Stimulated activated CD4-positive, alpha-beta T cell treated with anti-CD3 and anti-CD28 coated beads, Interleukin-4, amount 100 ng/mL, for 4 hours (primary cell): ENCODE measurements at places on chromosomes 1 and 21.

- DNase-seq, result no peak
These were observed 3.5 kb upstream of the PIGV start for GRCh38 chr1:26784023-26784871.

- DNase-seq, result no peak
These were observed 198.2 kb downstream of the LRRC7 start for GRCh38 chr1:69765951-69766350.

DNA sequence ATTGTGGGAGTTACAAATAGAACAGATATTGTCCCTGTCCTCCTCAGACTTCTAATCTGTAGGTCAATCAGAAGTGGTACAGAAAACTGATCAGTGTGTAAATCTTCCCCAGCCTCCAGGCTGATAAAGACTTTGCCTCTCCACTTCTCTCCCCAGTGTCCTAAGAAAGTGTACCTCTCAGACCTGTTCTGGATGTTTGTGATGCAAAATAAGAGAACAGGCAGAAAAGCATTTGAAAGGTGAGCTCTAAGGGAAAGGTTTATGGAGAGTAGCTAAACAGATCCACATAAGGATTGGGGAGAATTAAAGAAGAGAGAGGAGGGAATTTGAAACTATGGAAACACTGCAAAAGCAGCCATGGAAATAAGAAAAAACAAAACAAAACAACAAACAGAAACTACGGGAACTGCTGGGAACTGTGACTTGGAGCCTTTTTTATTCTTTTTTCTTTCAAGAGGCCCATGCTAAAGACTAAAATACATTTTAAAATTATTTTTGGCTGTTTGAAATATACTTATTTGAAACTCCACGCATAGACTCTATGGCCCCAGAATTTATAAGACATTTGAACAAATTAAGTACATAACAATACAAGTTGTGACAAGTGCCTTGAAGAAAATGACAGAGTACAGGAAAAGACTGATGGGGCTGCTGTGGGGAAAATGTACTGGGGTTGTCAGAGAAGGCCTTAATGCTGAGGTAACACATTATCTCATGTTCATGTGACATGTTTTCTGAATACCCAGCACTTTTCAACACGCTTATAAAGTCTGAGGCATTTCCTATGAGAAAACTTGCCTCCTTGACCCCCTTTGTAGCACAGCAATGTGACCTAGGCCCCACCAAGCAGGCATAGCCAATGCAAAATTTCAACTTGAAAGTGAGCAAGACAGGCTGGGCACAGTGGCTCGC lies 51.2 kb downstream of the TRAF5 start:
- no peak for DNase-seq

GRCh38 chr1:86419277-86419903 lies 4.6 kb upstream of the CLCA2 start:
- DNase-seq, result no peak

GRCh38 chr1:32194984-32195383 lies 5.4 kb upstream of the CCDC28B start:
- no peak for DNase-seq

DNA sequence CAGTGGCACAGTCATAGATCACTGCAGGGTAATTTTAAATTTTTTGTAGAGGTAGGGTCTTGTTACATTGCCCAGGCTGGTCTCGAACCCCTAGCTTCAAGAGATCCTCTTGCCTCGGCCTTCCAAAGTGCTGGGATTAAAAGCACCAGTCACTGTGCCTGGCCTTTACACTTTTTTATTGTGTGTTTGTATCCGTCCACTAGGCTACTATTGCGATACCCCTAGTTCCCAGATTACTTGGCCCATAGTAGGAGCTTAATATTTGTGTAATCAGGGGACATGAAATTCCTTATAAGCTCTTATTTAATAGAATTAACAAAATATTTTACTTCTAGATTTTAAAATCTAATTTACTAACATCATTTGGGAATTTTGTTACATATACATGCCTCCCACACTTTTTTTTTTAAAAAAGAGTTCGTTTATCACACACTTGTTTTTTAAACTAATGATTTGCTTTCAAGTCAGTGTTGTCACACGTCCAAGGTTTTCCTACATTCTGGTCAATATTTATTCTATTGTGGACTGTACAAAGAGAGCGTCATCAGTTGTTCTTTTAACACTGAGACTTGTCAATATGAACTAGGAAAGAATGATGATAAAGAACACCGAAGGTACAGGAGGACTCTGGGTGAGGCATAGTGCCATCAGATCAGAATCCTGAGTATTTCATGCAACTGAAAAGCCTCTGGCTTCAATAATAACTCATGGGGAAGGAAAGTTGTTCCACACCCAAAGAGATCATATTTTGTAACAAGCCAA lies 63.7 kb downstream of the LEPR start:
- no peak for DNase-seq

- DNase-seq, result no peak
These were observed 378.9 kb downstream of the PLPP3 start for GRCh38 chr1:56200442-56200841.

DNA sequence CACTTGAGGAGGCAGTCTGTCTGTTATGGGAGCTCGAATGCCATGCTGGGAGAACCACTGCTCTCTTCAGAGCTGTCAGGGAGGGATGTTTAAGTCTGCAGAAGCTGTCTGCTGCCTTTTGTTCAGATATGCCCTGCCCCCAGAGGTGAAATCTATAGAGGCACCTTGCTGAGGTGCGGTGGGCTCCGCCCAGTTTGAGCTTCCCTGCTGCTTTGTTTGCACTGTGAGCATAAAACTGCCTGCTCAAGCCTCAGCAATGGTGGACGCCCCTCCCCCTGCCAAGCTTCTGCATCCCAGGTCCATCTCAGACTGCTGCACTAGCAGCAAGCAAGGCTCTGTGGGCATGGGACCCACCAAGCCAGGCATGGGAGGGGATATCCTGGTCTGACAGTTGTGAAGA lies 247.5 kb downstream of the LMX1A start:
- no peak for DNase-seq

- no peak for DNase-seq
These were observed 31.9 kb downstream of the ZMYM1 start for GRCh38 chr1:35111106-35111505.

DNA sequence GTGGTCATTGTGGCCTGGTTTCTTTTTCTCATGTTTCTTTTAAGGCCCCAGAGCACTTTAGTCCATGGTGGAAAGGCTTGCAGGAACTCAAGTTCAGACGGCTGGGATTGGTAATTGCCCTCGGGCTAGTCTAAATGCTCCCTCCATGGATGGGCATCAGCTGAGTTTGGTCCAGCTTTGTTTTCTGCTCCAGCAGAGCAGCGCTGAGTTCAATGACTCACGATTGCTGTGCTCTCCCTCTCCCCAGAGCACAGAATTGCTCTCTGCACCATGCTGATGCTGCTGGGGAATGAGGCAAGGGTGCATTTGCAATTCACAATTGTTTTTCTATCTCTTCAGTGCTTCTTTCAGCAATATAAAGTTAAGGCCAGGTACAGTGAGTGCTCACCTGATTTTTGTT lies 1.8 kb upstream of the OR2T6 start:
- no peak for DNase-seq

DNA sequence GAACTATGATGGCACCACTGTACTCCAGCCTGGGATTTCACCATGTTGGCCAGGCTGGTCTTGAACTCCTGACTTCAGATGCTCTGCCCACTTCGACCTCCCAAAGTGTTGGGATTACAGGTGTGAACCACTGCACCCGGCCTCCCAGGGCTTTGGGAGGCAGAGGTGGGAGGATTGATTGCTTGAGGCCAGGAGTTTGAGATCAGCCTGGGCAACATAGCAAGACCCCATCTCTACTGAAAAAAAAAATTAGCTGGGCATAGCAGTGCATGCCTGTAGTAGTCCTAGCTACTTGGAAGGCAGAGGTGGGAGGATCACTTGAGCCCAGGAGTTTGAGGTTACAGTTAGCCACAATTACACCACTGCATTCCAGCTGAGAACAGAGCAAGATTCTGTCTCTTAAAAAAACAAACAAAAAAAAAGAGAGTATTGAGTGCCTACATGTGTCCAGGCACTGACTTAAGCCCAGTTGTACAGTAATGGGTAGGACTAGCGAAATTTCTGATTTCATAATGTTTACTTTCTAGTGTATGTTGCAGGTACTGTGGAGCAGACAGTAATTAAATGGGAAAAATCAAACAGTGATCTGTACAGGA lies 4.2 kb downstream of the MANEAL start:
- DNase-seq, result no peak

- DNase-seq, result no peak
These were observed 5.4 kb downstream of the PRAMEF12 start for GRCh38 chr1:12778907-12779306.

- DNase-seq, result no peak
These were observed 235.3 kb upstream of the USP25 start for GRCh38 chr21:15494481-15494880.

DNA sequence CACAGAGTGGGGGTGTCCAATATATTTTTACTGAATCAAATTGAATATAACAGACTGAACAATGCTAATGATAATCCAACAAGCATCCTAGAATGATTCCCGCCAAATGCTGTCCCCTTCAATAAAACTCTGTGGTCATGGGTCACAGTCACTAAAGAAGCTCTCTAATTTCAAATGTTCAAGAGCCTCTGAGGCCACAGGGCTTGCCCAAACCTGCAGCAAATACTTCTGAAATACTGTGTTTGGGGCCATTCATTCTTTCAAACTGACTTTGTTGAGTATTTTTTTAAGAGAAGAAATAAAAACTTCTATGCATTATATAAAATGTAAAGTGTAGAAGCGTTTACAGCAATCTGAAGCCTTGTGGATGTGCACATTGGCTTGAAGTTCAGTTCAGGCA lies 7.6 kb upstream of the BEND5 start:
- DNase-seq, result no peak

DNA sequence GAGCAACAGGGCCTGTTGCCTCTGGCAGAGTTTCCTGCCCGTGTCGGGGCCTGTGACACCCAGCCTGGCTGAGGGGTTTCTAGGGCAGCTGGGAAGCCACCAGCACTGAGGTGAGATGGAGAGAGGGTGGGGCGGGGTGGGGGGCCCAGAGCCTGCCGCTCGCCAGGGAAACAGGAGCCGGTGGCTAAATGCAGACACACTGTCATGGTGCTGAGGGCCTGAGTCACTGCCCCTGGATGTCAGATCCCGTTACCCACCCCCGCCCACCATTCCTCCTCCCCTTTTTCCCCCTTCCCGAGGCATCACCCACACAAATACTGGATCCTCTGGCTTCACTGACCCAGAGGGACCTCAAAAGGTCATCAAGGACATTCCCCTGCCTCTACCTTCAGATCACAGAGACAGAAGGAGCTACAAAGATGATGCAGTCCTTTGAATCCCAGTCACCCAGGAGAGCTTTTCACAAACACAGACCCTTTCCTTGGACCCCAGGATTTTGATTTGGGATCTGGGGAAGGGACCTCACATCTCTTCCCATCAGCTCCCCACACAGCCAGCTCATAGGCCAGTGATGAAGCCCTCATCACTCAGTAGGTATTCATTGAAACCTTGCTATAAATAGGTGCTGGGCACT lies 1.9 kb upstream of the HSPB7 start:
- DNase-seq, result no peak
